Tracheal epithelial cell (primary cell): ENCODE measurements at places on chromosomes 16 and 17. TPM values are rescaled to one million over a fixed set of nuclear protein-coding genes. Genes with fewer than 3 reads are reported as not detected.

Gene HP
- not detected in 2 replicates for total RNA-seq

Gene CUEDC1
- 5.8 and 6.0 TPM in 2 replicates for total RNA-seq

Gene SMIM5
- 0.96 and 2.1 TPM in 2 replicates for total RNA-seq

Gene ZNRF1
- 20.5 and 21.0 TPM in 2 replicates for total RNA-seq

Gene CSH2
- not detected in 2 replicates for total RNA-seq

Gene MSLN
- 9.0 and 15.4 TPM in 2 replicates for total RNA-seq

Gene ZSCAN10
- total RNA-seq = not detected in 2 replicates

Gene ZPBP2
- total RNA-seq = not detected in 2 replicates

Gene CLEC16A
- total RNA-seq = 16.9 and 17.9 TPM in 2 replicates

Gene RCVRN
- total RNA-seq = under 0.01 TPM in 1 of 2 replicates, not detected in the other

Gene TNP2
- total RNA-seq = not detected in 2 replicates

Gene SPHK1
- total RNA-seq = 55.6 and 304 TPM in 2 replicates

Gene LGALS9B
- not detected in 2 replicates for total RNA-seq

Gene CCR7
- not detected in 2 replicates for total RNA-seq

Gene HAP1
- 1.2 and 1.3 TPM in 2 replicates for total RNA-seq

Gene TMEM92
- total RNA-seq = 0.85 and 0.96 TPM in 2 replicates

Gene NT5C3B
- total RNA-seq = 51.8 and 82.3 TPM in 2 replicates

Gene LPO
- 0.21 TPM in 1 of 2 replicates, not detected in the other for total RNA-seq

Gene SLFN11
- total RNA-seq = 4.3 and 9.6 TPM in 2 replicates

Gene MRPS34
- 91.8 and 93.1 TPM in 2 replicates for total RNA-seq

Gene CIBAR2
- not detected in 2 replicates for total RNA-seq

Gene TBC1D3G
- total RNA-seq = not detected in 2 replicates
